CD4-positive, alpha-beta T cell treated with Interleukin-10 for 1 hour (primary cell): ENCODE measurements at places on chromosomes 13 and 19.
A peak's percentile ranks its signal among the peaks of the same experiment; 100 is the strongest.

- DNase-seq = no peak
These were observed 34.9 kb downstream of the ZNF726 start for GRCh38 chr19:23949611-23950010.

- DNase-seq = no peak
These were observed 22.2 kb upstream of the SIAH3 start for GRCh38 chr13:45873491-45874325.

DNA sequence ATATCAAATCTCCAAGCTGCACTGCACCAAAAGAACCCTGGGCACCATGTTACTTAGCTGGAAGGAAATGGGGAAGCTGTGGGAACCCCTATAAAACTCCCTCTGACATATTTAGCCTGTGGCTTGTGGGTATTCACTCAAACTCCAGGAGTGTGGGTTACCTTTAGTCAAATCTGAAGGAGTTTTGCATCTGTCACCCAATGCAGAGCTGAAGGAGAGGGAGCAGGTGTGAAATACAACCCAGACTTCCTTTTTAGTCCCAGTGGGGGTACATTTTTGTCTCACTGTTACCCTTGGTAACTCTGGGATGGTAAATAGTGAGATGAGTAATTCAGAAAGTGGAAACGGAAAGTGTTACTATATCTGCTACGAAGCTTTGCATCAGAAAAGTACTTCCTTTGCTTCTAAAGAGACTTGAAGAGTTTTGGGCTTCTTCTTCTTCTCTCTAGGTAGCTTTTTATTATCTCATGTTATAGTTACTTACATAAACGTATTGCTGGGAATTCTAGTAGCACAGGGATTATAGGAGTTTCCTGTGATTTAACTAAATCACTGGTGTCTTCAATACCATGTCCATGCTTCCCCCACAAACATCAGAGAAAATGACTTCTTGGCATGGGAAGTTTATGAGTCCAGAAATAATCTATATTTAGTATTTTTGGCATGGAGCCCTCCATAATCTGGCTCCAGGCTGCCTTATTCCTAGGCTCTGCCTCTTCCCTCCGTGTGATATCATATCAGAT, 105.9 kb downstream of the AKAP11 start:
- peak; percentile 61 for DNase-seq

DNA sequence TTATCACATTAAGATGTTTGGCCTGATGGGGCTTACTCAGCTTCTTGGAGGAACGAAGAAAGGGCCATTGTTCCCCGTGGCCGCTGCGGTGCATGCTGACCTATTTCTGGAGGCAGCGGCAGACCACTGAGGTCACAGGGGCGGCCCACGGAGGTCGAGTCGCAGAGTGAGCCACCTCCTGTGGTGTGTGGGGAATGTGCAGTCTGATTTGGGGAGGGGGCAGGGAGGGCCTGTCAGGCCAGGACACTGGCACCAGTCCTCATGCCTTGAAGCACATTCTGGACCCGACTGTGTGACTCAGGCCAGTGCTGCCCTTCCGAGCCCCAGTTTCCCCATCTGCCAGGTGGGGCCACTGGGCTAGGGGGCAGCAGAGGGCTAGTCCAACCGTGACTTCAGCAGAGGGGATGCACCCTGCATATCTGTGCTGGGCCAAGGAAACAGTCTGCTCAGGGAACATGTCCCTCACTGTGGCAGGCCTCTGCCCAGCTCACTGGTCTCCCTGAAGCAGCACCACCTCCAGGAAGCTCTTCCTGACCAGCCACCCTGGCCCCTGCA, 6.3 kb downstream of the SLC7A10 start:
- DNase-seq = no peak

GRCh38 chr19:8371011-8371804, 7.3 kb downstream of the ANGPTL4 start:
- DNase-seq = no peak

GRCh38 chr19:29370276-29370675, 155.5 kb upstream of the VSTM2B start:
- DNase-seq = no peak

DNA sequence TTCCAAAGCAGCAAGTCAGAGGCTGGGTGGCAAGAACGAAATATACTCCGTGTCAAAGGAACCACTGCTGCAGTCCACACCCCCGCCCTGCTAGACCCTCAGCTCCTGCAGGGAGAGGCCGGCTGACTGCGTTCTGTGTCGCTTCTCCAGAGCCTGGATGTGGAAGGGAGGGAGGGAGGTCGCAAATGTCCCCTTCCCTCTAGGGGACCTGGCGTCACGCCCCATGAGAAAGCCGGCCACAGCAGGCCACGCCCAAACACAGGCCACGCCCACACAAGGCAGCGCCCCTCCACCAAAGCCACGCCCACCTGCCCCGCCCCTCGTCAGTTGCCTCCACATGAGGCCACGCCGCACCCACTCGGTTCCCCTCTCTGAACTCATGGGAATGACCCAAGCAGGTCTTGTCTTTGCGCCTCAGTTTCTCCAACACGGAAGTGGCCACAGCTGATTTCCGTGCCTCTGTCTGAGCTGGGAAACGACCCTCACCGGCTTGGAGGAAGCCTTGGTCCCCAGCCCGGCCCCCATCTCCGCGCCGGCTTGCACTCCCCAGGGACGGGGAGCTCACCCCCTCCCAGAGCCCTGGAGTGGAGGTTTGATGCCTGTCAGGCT, 38.4 kb upstream of the TCF3 start:
- peak; percentile 57 for DNase-seq

GRCh38 chr13:25847145-25847544, 204.7 kb downstream of the SHISA2 start:
- DNase-seq = peak; percentile 41

- no peak for DNase-seq
These were observed 33.0 kb downstream of the GPX4 start for GRCh38 chr19:1136621-1137317.

GRCh38 chr13:35916146-35916545, 215.0 kb downstream of the DCLK1 start:
- no peak for DNase-seq

GRCh38 chr13:69793783-69794453, 313.7 kb upstream of the ATXN8OS start:
- no peak for DNase-seq

- no peak for DNase-seq
These were observed 74.7 kb downstream of the SPACA7 start for GRCh38 chr13:112450904-112451240.

DNA sequence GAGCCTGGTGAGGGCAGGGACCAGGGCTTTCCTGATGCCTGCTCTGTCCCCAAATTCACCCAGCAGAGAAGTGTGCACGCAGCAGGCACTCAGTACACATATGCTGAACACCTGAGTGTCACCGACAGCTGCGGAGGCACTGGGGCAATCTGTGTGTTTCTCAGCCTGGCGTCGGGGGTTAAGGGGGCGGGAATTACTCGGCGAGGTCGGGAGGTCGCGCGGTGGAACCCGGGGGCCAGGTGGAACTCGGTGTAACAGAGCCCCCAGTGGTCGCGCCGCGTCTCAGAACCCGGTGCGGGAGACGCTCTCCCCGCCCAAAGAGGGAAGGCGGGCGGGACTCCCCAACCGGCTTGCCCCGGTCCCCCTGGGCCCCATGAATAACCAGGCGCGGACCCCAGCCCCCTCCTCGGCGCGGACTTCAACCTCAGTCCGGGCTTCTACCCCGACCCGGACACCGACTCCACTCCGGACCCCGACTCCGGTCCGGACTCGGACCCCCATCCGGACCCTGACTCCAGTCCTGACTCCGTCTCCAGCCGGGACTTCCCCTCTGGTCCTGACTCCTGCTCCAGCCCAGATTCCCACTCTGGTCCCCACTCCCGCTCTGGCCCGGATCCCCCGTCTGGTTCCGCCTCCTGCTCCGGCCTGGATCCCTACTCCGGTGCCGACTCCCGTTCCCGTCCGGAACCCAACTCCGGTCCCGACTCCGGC, at the start of gene SELENOV:
Gene SELENOV, plus strand, starts transcription at position 300 of the 711 bp plus-strand sequence. Its CDS starts 74 bp downstream, at position 374.
- DNase-seq = peak; percentile 18

GRCh38 chr13:51997641-51998330, 13.5 kb downstream of the ATP7B start:
- DNase-seq = no peak

- no peak for DNase-seq
These were observed 11.9 kb downstream of the EPS8L1 start for GRCh38 chr19:55087542-55087901.

- no peak for DNase-seq
These were observed 277.5 kb upstream of the SOX1 start for GRCh38 chr13:111789420-111789819.

DNA sequence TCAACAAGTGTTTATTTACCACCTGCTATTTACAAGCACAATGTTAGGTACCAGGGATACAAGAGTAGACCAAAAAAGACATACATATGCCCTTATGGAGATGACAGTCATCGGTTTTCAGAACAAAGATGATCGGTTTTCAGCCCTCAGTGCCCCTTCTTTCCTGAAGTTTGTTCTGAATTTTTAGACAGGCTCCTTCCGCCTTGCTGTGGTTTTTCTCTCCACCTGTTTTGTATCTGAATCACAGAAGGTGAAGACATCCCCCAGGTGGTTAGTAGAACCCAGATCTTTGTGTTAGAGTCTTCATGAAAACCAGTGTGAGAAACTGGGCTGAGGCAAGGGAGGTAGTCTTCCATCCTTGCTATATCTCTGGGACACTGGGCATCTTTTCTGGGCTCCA, 23.5 kb downstream of the ACTL9 start:
- DNase-seq = no peak

DNA sequence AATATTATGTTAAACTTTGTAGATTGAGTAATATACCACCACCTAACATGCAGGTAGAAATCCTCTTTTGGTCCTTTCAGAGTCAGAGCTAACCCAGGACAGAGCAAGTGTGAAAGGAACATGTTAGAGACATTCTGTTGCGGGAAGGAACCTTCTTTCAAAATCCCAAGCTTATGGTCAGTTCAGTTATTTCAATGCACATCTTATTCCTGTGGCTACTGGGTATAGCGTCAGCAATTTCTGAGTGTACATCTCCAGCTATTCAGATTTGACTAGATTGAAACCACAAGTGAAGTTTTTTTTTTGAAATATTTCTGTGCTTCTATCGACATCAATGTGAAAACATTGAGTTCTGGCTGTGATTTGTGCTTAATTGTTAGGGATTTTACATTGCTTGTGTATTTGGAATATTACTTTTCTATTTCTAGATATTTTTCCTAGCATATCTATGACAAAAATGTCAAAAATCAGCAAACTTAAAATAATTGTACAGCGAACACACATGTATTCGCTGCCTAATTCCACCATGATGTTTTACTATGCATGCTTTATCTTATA, 165.3 kb downstream of the LMO7 start:
- no peak for DNase-seq

DNA sequence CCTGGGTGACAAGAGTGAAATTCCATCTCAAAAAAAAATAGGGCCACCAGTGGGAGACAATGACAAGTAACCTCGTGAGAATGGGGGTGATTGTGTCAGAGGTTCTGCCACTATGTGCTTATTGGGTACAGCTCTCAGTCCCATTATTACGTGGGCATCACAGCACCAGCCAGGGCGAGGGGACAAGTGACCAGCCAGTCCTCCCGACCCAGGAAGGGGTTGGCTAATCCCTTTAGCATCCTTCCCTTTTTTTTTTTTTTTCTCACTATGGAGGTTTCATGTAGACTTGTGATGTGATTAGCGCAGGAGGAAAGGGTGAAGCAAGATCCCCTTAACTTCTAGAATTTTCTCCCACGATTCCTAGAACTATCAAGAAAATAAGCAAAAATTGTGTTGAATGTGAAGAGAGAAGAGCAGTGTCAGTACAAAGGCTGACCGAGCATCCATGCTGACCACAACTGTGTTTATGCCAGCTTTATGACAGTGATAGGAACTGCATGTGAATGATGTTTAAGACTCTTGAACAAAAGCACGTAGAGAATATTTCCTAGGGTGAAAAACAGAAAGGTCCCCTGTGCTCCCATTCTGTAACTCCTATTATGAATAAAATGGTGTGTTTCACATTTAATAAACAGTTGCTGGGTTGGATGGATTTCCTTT, 50.0 kb downstream of the ALOX5AP start:
- DNase-seq = no peak

GRCh38 chr19:38616265-38616664, 1.5 kb downstream of the MAP4K1 start:
- DNase-seq = peak; percentile 15

- DNase-seq = no peak
These were observed 24.1 kb upstream of the CEACAM20 start for GRCh38 chr19:44553478-44554171.

- DNase-seq = no peak
These were observed 52.7 kb downstream of the COL4A1 start for GRCh38 chr13:110254151-110254679.

DNA sequence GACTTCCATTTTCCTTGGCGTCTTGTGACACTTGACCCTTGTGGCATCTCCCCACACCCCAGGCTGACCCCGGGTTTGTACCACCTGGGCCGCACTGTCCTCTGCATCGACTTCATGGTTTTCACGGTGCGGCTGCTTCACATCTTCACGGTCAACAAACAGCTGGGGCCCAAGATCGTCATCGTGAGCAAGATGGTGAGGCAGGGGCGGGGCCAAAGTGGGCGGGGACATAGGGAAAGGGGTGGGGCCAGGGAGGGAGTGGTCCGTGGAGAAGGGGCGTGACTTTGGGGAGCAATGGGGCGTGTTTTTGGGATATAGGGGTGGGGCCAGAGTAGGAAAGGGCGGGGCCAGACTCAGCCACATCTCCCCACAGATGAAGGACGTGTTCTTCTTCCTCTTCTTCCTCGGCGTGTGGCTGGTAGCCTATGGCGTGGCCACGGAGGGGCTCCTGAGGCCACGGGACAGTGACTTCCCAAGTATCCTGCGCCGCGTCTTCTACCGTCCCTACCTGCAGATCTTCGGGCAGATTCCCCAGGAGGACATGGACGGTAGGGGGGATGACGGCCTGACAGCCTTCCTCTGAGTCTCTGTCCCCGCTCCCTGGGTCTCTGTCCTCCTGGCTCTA, 42.8 kb downstream of the TRPM4 start:
- DNase-seq = no peak

GRCh38 chr19:13932911-13933393, 5.3 kb downstream of the PODNL1 start:
- no peak for DNase-seq

GRCh38 chr19:15265850-15266248, 33.6 kb upstream of the EPHX3 start:
- no peak for DNase-seq

GRCh38 chr13:61013796-61014195, 401.9 kb downstream of the PCDH20 start:
- no peak for DNase-seq

GRCh38 chr13:58712191-58712590, 1080.6 kb downstream of the PCDH17 start:
- DNase-seq = no peak

DNA sequence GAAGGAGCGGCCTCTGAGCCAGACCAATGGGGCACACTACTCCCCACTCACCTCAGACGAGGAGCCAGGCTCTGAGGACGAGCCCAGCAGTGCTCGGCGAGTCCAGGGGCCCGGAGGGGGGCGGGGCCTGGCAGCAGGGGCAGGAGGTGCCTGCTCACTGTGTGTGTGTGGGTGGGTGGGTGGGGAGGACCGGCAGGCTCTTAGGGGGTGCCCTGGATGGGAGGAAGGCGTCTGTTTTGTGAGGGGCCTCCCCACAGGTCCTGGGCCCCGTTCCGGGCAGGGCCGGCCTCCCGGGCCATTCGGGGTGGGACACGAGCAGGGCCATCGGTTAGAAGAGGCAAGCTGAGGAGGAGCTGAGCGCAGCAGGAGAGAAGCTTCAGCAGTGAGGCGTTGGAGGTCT, 12.7 kb downstream of the PLEKHJ1 start:
- DNase-seq = no peak
